ENCODE measurements at places on chromosomes 12 and 14. TPM values are rescaled to one million over a fixed set of nuclear protein-coding genes. Genes with fewer than 3 reads are reported as not detected.

Gene HOXC5
- 1.1 TPM for total RNA-seq

Gene TDP1
- 16.3 TPM for total RNA-seq

Gene FICD
- total RNA-seq: 9.4 TPM

Gene CBLN3
- 5.6 TPM for total RNA-seq

Gene CFAP73
- total RNA-seq: not detected

All from GM23248 (cell line).